ENCODE measurements at places on chromosomes 16 and 17.

GRCh38 chr17:60315650-60316049 is 76.3 kb downstream of the USP32 start:
- no peaks in the 10 kb centered on the region for H3K36me3 ChIP-seq
- no peaks in the 10 kb centered on the region for H3K4me1 ChIP-seq
- no peaks in the 10 kb centered on the region for H3K27me3 ChIP-seq

GRCh38 chr16:4246777-4247459 is 5.0 kb upstream of the SRL start:
- H3K27ac ChIP-seq: no peak overlapping the region
- H3K36me3 ChIP-seq: no peaks in the 10 kb centered on the region
- H3K4me1 ChIP-seq: no peaks in the 10 kb centered on the region

DNA sequence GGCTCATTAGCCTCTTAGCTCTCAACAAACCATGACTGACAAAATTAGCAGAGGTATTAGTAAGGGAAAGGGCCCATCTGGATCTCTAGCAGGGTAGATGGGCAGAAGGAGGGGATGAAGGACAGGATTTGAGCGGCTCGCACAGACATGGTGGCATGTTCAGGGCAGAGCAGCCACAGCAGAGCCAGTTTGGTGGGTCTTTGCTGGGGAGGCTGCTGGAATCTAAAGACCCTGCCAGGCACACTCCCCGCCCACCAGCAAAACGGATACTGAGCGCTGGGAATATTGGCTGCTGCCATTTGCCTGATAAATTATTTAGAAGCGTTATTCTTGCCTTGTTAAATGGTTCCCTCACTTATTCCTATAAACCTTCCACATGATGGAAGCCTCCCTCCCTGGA is 20.7 kb upstream of the NAT9 start:
- DNase-seq: no peak
- H3K4me1 ChIP-seq: no peaks in the 10 kb centered on the region
- H3K27me3 ChIP-seq: no peaks in the 10 kb centered on the region
- H3K36me3 ChIP-seq: no peaks in the 10 kb centered on the region
- no peak overlapping the region for H3K4me3 ChIP-seq
- no peak overlapping the region for H3K27ac ChIP-seq

DNA sequence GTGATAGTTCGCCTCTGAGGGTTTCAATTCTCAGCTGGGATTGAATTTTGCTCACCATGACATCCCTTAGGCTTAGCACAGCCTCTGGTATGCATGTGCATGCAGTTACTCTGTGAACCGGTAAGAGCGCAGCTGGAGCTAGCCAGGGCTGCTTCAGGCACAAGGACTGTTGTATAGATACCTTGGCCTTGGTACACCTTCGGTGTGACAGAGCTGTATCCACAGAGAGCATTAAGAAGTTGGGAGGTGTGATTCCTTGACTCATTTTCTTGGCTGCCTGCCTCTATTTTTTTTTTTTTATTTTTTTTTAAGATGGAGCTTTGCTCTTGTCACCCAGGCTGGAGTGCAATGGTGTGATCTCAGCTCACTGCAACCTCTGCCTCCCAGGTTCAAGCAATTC is 2.2 kb upstream of the NUTF2 start:
- no peak for DNase-seq
- no peak overlapping the region for H3K27ac ChIP-seq
- H3K27me3 ChIP-seq: no peaks in the 10 kb centered on the region
- no peak overlapping the region for H3K4me3 ChIP-seq
- H3K4me1 ChIP-seq: peaks cover 50% of the 10 kb centered on the region
- H3K36me3 ChIP-seq: no peaks in the 10 kb centered on the region

DNA sequence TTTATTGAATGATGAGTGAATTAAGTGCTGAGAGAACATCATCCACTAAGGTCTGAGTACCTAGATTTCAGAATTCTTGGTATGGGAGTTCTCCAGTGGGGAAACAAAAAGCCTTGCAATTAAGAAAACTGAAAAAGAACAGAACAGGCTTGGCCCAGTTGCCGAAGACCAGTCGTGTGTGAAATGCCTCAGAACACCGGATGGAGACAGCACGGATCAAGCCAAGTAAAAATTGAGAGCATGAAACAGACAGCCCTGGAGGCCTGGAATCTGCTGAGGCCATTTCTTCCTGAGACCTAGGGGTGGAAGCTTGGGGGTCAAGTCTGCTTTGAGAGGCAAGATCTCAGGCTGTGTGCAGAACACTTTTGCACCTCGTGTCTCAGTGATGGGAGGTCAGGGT is 43.3 kb downstream of the GRIN2A start:
- H3K27ac ChIP-seq: no peak overlapping the region
- DNase-seq: no peak

GRCh38 chr17:4635823-4636375 is 5.6 kb downstream of the ALOX15 start:
- H3K4me1 ChIP-seq: peaks cover 11% of the 10 kb centered on the region
- H3K36me3 ChIP-seq: no peaks in the 10 kb centered on the region
- no peak for DNase-seq
- no peak overlapping the region for H3K4me3 ChIP-seq
- peaks cover 4% of the 10 kb centered on the region for H3K27me3 ChIP-seq

GRCh38 chr16:74922150-74923138 is 62.5 kb downstream of the WDR59 start:
- no peak overlapping the region for H3K4me3 ChIP-seq
- DNase-seq: no peak
- no peak overlapping the region for H3K27ac ChIP-seq
